ENCODE measurements at places on chromosomes 12 and 14. TPM values are rescaled to one million over a fixed set of nuclear protein-coding genes. Genes with fewer than 3 reads are reported as not detected.

The SLC8A3 gene
- 0.03 TPM for total RNA-seq

The P2RX2 gene
- total RNA-seq, result not detected

The TRMT61A gene
- total RNA-seq, result 29.0 TPM

The OR4E2 gene
- total RNA-seq, result not detected

The C12orf54 gene
- not detected for total RNA-seq

The KRT85 gene
- total RNA-seq, result not detected

The GALNT8 gene
- 0.35 TPM for total RNA-seq

The DAO gene
- total RNA-seq, result not detected

The RNASE2 gene
- not detected for total RNA-seq

The AQP6 gene
- not detected for total RNA-seq

The KRT77 gene
- total RNA-seq, result not detected

The CLEC2D gene
- 1.0 TPM for total RNA-seq

The KLRB1 gene
- total RNA-seq, result not detected

The KCNH3 gene
- total RNA-seq, result 5.2 TPM
